Effector CD4-positive, alpha-beta T cell (primary cell): ENCODE measurements at places on chromosomes 1 and 21.

DNA sequence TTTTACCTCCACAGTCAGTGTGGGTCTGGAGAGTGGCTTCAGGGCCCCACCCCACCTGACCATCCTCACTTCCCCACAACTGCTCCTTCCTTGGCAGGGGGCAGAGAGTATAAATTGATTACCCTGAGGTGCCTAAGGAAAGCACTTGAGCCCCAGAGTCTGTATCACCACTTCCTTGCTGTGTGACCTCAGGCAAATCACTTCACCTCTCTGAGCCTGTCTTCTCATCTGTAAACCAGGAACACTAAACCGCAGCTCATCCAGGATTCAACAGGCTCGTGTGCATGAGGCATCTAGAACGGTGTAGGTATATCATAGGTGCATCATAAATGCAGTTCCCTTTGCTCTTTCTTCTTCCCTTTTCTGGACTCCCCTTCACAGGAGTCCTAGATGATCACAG lies 43.4 kb downstream of the GRIK3 start:
- no peak for DNase-seq

GRCh38 chr1:115539061-115539460 lies 102.7 kb upstream of the VANGL1 start:
- DNase-seq = no peak

DNA sequence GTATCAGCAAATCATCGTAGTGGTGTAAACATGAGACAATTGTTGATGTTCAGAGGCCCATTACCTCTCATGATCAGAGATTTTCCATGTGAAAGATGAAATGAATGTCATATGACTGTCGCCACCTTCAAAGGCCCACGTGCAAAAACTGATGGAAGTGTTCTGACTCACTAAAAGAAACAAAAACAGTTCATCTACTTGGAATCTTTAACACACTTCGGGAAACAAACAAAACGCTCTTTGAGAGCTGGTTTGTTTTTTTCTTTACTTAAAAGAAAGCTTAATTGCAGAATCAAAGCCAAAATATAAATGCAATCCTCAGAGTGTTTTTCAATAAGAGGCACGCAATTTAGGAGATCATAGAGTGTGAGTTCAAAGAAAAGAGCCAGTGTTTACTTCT lies 100.8 kb downstream of the PLPPR4 start:
- no peak for DNase-seq

DNA sequence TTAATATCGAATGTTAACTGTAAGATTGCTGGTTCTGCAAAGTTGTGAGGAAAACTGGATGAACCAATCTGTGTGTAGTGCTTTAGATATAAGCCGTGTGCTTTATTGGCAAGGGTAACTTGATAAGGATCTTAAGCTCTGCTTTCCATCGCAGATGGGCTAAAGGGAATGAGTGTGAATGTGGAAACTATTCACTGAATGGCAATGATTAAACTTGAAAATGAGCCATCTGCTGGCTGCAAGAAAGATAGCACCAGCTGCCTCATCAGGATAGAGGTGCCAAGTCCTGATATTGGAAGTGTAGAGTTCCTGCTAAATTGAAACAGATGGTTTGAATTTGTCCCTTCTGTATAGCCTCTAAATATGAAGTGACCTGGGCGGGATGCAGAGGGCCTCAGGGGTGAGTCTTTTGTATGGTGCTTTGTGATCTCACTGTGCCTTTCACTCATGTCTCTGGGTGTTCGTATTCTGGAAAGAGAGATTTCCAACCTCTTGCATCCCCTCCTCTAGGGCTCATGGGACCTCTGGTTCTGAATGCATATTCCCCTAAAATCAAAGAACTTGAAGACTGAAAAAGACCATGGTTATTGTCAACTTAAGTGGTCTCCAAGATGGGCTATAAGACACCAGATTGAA lies 9.2 kb downstream of the FCRL3 start:
- DNase-seq = no peak

GRCh38 chr1:74583397-74583796 lies 71.0 kb upstream of the LRRC53 start:
- no peak for DNase-seq

DNA sequence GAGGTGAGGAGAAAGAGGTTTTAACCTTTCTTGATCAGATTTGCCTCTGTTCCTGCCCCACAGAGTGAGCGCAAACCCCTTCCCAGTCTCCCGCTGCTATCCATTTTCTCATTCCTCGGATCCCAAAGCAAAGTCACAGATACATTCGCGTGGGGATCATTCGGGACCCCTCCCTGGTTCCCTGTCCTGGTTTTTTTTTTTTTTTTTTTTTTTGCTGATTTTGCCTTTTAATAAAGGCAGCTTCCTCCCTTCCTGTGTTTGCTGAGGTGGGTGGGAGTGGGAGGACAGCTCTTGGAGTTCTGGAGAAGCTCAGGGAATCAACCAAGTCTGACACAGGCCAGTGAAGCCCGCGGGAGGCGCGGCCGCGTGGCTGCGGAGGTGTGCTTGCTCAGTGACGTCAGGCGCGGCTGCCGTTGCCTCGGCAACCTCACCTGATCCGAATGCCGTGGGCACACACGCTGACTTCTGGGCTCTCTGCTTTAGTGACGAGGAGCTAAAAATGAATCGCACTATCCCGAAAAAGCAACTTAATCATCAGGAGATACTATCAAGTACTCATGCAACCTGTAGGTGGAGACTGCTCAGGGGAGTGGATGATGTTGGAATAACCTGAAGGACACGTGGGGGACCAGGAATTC lies 106.4 kb downstream of the TBX19 start:
- peak; percentile 63 for DNase-seq

DNA sequence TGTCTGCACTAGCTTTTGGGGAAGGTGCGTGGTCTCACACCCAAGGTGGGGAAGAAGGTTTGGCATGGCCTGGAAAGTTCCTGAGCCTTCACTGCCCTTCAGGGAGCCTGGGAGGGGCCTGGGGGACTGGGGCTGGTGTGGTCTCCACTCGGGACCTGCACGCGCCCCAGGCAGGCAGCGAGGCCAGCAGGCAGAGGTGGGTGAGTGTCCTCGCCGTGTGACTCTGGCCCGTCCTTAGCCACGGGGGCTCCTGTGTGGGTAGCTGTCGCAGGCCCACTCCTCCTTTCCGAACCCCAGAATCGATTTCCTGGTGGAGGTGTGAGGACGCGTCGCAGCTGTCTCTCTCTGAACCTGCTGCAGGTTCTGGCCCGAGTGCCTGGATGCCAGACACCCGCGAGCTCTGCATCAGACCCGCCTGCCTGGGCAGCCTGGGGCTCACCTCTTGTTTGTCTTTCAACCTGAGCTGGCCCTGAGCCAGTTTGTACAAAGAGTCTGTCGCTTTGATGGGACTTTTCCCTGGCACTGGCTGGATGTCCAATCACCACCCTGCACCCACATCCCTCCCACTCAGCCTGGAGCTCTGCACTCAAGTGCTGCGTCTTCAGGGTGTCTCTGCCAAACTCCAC lies 36.0 kb upstream of the SLC19A1 start:
- no peak for DNase-seq

- no peak for DNase-seq
Measured at GRCh38 chr1:200670242-200671118, 773 bp upstream of the DDX59 start.

DNA sequence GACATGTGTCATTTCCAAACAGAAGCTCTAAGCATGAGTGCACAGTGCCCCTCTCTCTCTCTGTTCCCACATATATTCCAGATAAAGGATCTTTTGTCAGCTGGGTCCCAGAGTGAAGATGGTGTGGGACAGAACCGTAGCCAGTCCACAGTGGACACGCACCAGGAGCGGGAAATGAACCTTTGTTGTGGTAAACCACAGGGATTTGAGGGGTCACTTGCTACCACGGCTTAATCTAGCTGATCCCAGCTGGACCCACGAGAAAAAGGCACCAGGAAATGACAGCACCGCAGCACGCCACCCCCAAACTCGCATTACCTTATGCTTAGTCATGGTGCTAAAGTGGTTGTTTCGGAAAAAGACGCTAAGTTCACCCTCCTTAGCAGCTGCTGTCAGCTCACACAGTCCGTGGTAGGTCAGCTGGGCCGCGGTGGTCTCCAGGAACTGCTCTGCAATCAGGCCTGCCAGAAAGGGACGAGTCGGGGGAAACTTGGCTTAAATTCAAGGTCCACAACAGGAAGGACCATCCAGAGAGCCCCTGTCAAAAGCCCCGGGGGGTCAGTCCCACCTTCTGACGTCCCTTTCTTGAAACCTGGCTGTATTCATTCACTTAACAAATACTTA lies 7.5 kb downstream of the MINDY1 start:
- no peak for DNase-seq

GRCh38 chr1:232987046-232987773 lies 36.8 kb downstream of the NTPCR start:
- no peak for DNase-seq
